ENCODE measurements at places on chromosomes 7 and 10. TPM values are rescaled to one million over a fixed set of nuclear protein-coding genes. Genes with fewer than 3 reads are reported as not detected.

The CUZD1 gene
- 2.7 TPM for polyA plus RNA-seq

DNA sequence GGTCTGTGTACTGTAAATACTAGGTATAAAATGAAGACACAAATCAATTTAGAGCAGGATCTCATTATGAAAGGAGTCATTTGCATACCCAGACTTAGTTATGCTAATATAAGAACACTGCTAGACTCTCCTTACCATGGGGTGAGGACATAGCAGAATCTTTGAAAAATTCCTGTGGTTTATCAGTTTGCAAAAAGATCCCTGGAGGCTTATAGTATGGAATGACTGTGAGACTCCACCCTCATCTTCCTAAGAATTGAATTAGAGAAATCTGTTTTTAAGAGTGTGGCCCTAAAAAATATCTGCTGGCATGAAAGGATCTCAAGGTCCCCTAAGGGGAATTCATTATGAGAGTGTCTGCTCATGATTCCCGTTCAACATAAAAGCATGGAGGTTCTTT is 63.2 kb downstream of the WNT2 start:
- no peak for DNase-seq

DNA sequence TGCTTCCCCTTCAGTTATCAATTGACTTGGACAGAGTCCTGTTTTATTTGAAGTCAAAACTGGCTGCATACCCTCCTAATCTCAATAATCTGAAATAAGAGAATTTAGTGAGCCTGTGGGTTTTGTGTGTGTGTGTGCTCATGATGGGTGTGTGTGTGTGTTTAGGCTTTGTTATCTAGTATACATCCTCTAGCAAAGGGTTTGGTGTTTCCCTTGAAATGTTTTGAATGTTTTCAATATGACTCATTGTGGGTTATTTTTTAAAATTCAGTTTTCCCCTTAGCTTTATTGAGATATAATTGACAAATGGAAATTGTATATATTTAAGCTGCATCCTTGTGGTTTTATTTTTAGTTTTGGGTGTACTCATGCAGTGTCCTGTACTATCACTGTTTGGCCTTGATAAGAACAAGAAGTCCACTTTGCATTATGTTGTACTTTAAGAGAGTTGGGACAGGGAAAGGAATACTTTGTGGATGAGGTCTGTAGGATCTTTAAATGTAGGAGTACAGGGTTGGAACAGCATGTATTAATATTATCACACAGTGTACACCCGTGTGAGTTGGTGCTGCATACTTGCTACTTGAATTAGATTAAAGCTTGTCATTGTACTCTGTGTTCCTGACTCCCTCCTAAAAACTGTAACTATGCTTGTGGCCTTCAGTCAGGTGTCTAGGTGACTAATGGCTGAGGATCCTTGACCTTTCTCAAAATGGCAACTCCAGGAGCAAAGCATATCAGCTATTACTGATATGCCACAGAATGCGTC is 58.3 kb downstream of the VCL start:
- DNase-seq: no peak

The MARVELD1 gene
- polyA plus RNA-seq: 56.6 TPM

The ZNF239 gene
- polyA plus RNA-seq: 11.2 TPM

- no peak for DNase-seq
Measured at GRCh38 chr10:30818854-30819253, 189.3 kb upstream of the LYZL2 start.

- DNase-seq: no peak
Measured at GRCh38 chr10:132985546-132985900, 43.2 kb upstream of the CFAP46 start.

DNA sequence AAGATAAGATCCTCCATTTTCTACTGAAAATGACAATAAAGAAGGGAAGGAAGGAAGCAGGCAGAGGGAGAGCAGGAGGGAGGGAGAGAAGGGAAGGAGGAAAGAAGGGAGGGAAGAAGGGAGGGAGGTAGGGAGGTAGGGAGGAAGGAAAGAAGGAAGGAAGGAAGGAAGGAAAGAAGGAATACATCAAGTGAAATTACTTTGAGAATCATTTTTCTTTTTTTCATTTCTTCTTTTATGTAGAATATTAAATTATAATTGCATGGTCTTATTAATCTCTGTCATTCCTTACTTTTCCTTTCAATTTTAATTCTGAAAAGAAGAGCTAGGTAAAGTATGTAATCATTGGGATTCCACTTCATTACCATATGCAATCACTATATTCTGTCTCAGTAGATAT is 97.8 kb downstream of the PLXDC2 start:
- no peak for DNase-seq

DNA sequence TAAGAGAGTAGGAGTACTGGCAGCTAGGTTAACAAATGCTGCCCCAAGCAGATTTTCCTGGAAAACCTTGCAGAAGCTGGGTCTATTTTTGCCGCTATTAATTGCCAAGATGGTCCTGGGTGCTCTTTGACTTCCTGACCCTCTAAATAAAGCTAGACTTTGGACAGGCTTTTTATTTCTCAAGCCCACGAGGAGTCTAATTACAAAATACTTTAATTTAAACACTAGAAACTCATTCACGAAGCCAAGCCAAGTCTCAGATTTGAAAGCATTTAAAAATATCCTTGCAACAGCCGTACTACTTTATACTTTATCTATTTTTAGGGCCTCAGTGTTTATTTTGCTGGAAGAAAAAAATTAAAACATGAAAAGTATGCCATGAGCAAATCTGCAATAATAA is 45.1 kb downstream of the TMEM26 start:
- no peak for DNase-seq

- no peak for DNase-seq
Measured at GRCh38 chr10:99435986-99436638, 5.7 kb upstream of the GOT1 start.

The FERD3L gene
- polyA plus RNA-seq: not detected

- DNase-seq: no peak
Measured at GRCh38 chr7:40882071-40882658, 747.4 kb downstream of the SUGCT start.

The MIOS gene
- 40.1 TPM for polyA plus RNA-seq

DNA sequence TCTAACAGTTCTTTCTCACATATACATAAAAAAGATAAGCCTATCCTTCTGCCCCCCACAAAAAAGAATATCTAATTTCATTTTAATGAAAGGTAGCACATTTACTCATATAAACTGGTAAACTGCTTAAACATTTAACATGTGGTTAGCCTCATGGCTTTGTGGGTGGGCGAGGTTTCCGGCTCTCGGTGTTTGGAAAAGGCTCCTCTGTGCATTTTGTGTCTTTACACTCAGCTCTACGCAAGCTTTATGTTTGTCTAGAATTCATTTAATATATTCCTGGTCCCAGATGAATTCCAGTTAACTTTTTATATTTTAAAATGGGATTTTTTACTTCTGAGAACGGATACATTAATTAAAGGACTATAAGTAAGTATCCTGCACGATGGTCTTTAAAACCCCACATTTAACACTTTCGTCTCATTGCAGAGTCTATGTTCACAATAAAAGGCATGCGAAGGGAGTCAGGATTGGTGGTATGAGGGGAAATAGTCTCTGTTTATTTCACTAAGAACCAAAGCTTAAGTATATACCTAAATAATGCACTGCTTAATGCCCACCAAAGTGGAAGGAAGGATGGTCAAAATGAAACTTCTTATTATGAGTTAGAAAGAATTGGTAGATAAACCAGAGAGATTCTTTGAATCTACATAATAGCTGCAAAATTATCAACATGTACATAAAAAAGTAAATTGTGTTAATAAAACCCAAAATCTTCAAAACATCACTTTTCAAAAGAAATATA is 197.2 kb downstream of the CRPPA start:
- DNase-seq: no peak

DNA sequence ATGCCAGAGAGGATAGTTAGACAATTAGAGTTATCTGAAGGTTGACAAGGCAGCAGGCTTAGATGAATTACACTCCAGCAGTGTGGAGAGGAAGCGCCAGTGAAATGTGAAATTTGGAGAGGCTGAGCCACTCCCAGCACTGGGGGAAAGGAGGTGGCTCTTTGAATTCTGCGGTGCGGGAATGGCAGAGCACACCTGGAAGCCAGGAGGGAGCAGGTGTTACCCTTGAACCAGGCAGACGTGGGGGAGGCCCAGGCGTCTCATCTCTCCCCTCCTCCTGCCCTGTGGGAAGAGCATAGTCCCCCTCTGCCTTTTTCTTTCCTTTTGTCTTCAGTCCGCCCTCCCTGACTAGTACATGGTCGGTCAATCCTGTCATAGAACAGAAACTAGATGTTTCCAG is 203.1 kb downstream of the DPP6 start:
- DNase-seq: no peak

GRCh38 chr7:150875791-150876190 is 23.5 kb downstream of the AOC1 start:
- DNase-seq: no peak

DNA sequence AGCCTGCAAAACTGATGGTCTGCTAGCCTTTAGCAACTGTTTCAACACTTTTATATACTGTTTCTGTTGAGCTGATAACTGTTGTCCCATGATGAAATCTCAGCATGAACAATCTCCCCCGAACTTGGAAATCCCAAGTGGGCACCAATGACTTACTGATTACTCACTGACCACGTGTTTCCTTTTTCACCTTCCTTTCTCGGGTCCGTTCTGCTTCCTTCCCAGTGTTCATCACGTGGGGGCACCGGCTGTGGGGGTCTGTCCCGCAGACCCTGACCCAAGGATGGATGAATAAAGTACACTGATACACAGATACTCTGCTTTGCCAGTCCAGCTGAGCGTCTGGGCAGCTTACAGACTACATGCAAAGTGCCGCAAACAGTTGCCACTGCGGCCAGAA is 39.0 kb upstream of the RASGEF1A start:
- no peak for DNase-seq

The PITX3 gene
- polyA plus RNA-seq: 1.4 TPM

DNA sequence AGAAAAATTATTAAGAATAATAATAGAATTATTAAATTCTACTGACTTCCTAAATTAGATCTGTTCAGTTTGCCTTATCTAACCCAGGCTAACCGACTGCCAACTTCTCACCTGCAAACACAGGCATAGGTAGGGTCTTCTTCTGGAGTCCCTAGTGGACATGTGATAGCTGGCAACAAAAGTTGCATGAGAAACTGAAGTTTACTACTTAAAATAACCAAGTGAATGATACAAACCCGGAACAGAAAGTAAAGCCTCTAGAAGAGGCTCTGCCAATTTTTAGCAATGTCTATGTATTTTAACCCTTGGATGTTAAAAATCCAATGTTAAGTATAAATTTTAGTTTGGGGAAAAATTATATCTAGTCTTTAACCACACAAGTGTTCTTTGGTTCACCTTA is 37.6 kb downstream of the NDUFB2 start:
- DNase-seq: no peak

- DNase-seq: no peak
Measured at GRCh38 chr7:4783292-4783652, 7.8 kb downstream of the AP5Z1 start.

The BTRC gene
- polyA plus RNA-seq: 27.4 TPM

- no peak for DNase-seq
Measured at GRCh38 chr10:71641986-71642385, 77.6 kb downstream of the C10orf105 start.

- no peak for DNase-seq
Measured at GRCh38 chr7:5523052-5523711, 99.5 kb upstream of the TNRC18 start.

DNA sequence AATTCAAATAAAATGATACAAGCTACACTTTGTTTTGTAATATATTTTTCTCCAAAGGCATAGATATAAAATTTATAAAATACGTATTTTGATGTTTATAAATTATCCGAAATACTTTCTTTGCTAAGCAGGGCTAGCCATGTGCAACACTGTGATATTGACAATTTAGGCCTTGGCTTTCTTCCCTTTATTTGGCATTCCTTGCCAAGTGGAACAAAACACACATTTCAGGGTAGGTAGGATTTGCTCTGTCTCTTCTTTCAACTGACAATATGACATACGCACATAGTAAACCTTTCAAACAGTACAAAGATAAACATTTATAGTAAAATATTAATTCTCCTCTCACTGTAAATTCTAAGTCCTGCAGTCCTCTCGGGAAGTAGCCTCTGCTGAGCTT is 103.3 kb upstream of the POT1 start:
- no peak for DNase-seq

GRCh38 chr10:61487506-61487905 is 34.3 kb upstream of the TMEM26 start:
- DNase-seq: no peak

The LOXL4 gene
- 5.7 TPM for polyA plus RNA-seq

- no peak for DNase-seq
Measured at GRCh38 chr7:43584195-43584586, 1.3 kb downstream of the STK17A start.

The CREB5 gene
- 15.5 TPM for polyA plus RNA-seq

The C10orf62 gene
- 0.14 TPM for polyA plus RNA-seq

DNA sequence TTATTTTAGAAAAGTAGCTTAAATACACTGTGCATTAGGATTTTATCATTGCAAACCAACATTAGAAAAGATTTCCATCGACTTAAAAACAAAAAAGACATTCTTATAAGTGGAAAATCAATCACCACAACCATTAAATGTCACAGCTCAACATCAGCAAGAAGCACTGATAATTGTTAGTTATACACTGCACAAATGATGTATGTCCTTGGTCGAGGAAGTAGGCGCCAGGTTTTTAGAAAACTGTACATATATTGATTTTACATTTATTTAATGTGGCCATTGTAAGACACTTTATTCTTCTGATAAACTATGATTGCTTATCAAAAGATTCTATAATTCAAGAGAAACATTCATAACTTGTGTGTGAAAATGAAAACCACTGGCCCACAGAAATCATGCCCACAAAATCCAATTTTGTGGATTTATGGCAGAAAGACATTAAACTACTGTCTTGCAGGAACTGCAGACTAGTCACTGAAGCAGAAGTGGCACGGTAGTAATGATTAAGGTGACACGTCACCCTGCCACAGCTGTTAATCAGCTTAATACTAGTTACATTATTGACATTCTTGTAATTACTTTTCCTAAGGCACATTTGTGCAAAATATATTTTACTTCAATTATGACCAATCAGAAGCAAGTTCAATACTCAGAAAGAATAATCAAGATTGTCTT is 79.4 kb downstream of the VPS41 start:
- DNase-seq: no peak

The NFE2L3 gene
- 18.9 TPM for polyA plus RNA-seq

- no peak for DNase-seq
Measured at GRCh38 chr10:63644418-63645142, 123.4 kb downstream of the REEP3 start.

- DNase-seq: no peak
Measured at GRCh38 chr10:91713461-91714072, 80.7 kb upstream of the PPP1R3C start.

The ABCC2 gene
- 1.4 TPM for polyA plus RNA-seq

The CHN2 gene
- 4.2 TPM for polyA plus RNA-seq

DNA sequence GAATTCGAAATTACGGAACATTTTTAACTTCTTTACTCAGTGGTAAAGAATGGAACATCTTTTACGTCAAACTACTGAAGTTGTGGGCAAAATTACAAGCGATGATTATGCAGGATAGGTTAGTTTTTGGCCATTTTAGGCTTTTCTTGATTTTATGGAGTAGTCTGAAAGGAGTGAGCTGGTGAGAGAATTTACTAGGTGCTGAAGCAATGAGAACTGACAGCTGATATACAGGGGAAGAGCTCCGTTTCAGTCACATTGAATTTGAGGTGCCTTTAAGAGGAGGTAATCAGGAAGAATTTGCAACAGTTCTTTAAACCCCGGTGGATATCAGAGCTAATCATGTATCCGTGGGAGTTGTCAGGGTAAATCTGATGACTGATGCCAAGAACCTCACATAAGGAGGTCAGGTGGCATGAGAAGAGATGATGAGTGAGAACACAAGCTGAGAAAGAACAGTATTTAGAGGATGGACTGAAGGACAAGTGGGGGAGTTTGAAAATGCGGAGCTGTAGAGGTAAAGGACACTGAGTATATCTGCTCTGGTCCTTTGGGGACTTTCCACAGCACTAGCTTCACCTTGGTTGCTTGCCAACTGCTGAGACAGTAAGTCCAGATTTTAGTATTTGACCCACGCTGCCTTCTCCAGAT is 104.3 kb downstream of the AHR start:
- DNase-seq: no peak

The BTAF1 gene
- polyA plus RNA-seq: 59.8 TPM

Data from left lung (tissue), 14 donors.